Muscle of leg (tissue), 16 donors: ENCODE measurements at places on chromosomes 16 and 17. TPM values are rescaled to one million over a fixed set of nuclear protein-coding genes. Genes with fewer than 3 reads are reported as not detected.

DNA sequence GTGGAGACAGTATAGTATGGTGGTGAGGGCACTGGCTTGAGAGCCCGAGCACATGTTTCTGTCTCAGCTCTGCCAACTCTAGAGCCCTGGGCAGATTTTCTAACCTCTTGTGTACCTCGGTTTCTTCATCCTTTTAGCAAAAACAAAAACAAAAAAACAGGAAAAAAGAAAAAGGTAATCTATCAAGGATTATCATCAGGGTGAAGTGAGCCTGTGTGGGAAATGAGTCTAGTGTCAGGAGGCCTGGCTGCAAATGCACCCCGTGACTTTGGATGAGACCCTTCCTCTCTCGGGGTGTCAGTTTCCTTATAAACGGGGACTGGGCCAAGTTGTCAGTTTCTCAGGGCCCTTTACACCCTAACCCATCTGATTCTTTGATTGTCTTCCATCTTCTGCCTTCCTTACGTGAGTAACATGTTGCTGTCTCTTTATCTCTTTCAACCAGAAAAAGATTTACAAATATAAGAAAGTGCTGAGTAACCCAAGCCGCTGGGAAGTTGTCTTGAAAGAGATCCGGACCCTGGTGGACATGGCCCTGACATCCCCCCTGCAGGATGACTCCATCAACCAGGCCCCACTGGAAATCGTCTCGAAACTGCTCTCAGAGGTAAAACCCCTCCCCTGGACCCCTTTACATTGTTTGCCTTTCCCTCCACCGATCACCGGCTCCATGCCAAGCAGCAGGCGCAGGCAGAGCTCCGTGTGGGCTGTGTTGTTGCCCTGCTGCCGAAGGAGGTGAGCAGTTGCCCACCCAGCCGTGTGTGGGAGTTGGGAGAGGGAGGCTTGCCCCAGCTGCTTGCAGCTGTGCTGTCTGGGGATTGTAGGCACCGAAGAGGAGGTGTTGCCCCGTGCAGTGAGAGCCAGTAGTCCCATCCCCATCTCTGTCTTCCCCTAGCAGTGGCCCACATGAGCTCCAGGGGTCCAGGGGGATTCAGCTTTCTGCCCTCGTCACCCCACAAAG, 127.1 kb upstream of the PLCG2 start:
- H3K4me3 ChIP-seq = peak overlapping the region; percentile 9
- H3K4me1 ChIP-seq = peaks cover 51% of the 10 kb centered on the region
- H3K27me3 ChIP-seq = no peaks in the 10 kb centered on the region
- DNase-seq = peak; percentile 52
- H3K36me3 ChIP-seq = peaks cover 23% of the 10 kb centered on the region

DNA sequence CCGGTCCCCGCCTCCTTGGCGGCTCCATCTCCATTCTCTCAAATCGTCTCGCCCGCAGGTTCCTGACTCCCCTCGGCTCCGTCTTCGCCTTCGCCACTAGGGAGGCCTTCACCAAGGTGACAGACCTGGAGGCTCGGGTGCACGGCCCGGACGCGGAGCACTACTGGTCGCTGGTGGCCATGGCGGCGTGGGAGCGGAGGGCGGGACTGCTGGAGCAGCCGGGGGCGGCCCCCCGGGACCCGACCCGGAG, 862 bp downstream of the GLTPD2 start:
- no peak for DNase-seq
- H3K27ac ChIP-seq = no peak overlapping the region
- peaks cover 35% of the 10 kb centered on the region for H3K27me3 ChIP-seq
- peak overlapping the region; percentile 72 for H3K4me3 ChIP-seq

DNA sequence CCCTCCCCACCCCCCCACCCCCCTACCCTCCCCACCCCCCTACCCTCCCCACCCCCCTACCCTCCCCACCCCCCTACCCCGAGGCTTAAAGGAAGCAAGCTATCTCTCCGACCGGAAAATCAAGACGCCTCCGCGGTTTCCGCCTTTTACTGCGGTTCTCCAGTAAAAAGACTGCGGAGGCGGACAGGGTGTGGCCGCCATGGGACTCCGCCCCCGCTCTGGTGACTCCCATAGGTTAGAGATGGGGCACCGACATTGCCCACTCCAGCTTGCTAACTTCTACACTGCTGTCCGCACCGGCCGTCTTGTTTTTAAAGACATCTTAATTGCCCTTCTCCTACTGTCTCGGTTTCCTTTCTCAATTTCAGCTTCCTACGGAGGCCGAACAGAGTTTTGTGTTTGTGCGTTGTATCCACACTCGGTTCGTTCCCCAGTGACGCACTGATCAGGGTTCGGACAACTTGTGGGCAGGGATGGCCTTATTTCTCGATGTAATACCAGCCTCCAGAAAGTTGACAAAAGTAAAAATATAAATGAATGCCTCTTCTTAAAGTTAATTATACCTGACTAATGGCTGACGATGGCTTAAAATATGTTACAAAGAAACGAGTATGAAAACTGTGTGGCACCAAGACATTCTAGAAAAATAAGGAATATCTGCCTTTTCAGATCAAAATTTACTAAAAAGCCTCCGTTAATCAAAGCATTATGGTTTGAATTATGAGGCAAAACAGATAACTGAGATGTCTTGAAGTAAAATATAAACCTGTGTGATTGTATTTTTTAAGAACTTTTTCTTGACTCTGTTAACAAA, 1.1 kb upstream of the ZNF200 start:
- peak; percentile 15 for DNase-seq
- no peak overlapping the region for H3K4me3 ChIP-seq
- no peak overlapping the region for H3K27ac ChIP-seq
- peaks cover 9% of the 10 kb centered on the region for H3K4me1 ChIP-seq
- peaks cover 25% of the 10 kb centered on the region for H3K36me3 ChIP-seq
- H3K27me3 ChIP-seq = peaks cover 2% of the 10 kb centered on the region

- no peak for DNase-seq
- H3K4me3 ChIP-seq = no peak overlapping the region
- H3K4me1 ChIP-seq = peaks cover 41% of the 10 kb centered on the region
- H3K27me3 ChIP-seq = peaks cover 44% of the 10 kb centered on the region
These were observed 142.1 kb downstream of the SEC14L1 start for GRCh38 chr17:77282524-77283515.

DNA sequence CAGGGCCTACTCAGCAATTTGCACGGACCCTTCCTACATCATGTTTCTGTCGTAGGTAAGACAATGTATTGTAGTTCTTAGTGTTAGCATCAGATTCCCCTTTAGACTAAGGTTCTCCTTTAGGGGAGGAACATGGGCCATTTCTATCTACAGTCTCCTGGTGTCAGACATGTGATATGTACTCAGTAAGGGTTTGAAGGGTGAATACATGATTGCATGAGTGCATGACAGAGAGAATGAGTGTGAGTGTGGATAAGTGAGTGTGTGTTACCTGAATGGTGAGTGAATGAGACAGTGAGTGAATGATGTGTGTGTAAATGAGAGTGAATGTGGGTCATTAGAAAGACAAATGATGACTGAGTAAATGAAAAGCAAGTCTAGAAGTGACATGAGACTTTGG, 476.8 kb downstream of the HAPSTR1 start:
- no peaks in the 10 kb centered on the region for H3K27me3 ChIP-seq
- H3K36me3 ChIP-seq = no peaks in the 10 kb centered on the region
- DNase-seq = no peak
- H3K27ac ChIP-seq = no peak overlapping the region
- no peak overlapping the region for H3K4me3 ChIP-seq
- H3K4me1 ChIP-seq = no peaks in the 10 kb centered on the region

GRCh38 chr16:17311333-17312093, 159.2 kb downstream of the XYLT1 start:
- no peaks in the 10 kb centered on the region for H3K36me3 ChIP-seq
- H3K4me3 ChIP-seq = no peak overlapping the region
- no peak for DNase-seq
- no peak overlapping the region for H3K27ac ChIP-seq
- peaks cover 10% of the 10 kb centered on the region for H3K4me1 ChIP-seq

- H3K4me3 ChIP-seq = no peak overlapping the region
- H3K36me3 ChIP-seq = peaks cover 14% of the 10 kb centered on the region
- peak overlapping the region; percentile 96 for H3K27ac ChIP-seq
- DNase-seq = no peak
These were observed 31.4 kb downstream of the HIC1 start for GRCh38 chr17:2086306-2086705.

DNA sequence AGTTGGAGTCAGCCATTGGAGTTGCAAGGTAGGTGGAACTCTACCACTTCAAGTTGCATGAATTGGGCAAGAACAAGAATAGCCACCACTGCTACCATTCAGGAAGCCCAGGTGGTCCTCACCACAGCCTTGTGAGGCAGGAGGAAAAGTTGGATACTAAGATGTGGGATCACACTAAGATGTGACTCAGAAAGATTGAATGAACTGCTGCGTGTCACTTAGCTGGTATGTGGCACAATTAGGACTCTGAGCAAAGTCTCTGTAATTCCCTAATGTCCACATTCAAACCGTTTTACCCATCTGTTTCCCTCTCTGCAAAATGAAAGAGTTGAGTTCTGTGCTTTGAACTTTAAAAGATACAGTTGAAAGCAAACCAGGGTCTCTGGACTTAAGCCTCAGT, 44.7 kb upstream of the HS3ST3A1 start:
- peaks cover 3% of the 10 kb centered on the region for H3K4me1 ChIP-seq
- H3K27ac ChIP-seq = no peak overlapping the region
- no peaks in the 10 kb centered on the region for H3K36me3 ChIP-seq
- H3K27me3 ChIP-seq = no peaks in the 10 kb centered on the region
- DNase-seq = no peak
- no peak overlapping the region for H3K4me3 ChIP-seq

- H3K27ac ChIP-seq = peak within 1 kb of the TSS; percentile 78
- H3K36me3 ChIP-seq = peaks cover 19% of the 10 kb centered on the region
- H3K4me1 ChIP-seq = peaks cover 86% of the 10 kb centered on the region
These were observed at the start of gene TMC6 for GRCh38 chr17:78128551-78129350. TSS of gene TMC6 (minus strand) at chr17:78128755. CDS start at chr17:78126832, 1,923 bp downstream.

GRCh38 chr16:22638393-22639206, 127.9 kb downstream of the NPIPB5 start:
- no peak for DNase-seq
- H3K4me1 ChIP-seq = no peaks in the 10 kb centered on the region
- no peak overlapping the region for H3K4me3 ChIP-seq
- H3K36me3 ChIP-seq = no peaks in the 10 kb centered on the region

Gene CCL1
- not detected for total RNA-seq

Gene NOG
- 4.3 TPM for total RNA-seq

Gene ADORA2B
- total RNA-seq = 2.1 TPM

Gene ERBB2
- total RNA-seq = 80.4 TPM
